ENCODE measurements at places on chromosomes 1 and 21. TPM values are rescaled to one million over a fixed set of nuclear protein-coding genes. Genes with fewer than 3 reads are reported as not detected.
A peak's percentile ranks its signal among the peaks of the same experiment; 100 is the strongest.

GRCh38 chr1:156153362-156153761, at the start of gene SEMA4A:
Gene SEMA4A (plus strand): TSS chr1:156153585. CDS start chr1:156154579, 994 bp downstream.
- DNase-seq, result no peak

GRCh38 chr1:236307435-236307834, 25.7 kb upstream of the ERO1B start:
- no peak for DNase-seq

DNA sequence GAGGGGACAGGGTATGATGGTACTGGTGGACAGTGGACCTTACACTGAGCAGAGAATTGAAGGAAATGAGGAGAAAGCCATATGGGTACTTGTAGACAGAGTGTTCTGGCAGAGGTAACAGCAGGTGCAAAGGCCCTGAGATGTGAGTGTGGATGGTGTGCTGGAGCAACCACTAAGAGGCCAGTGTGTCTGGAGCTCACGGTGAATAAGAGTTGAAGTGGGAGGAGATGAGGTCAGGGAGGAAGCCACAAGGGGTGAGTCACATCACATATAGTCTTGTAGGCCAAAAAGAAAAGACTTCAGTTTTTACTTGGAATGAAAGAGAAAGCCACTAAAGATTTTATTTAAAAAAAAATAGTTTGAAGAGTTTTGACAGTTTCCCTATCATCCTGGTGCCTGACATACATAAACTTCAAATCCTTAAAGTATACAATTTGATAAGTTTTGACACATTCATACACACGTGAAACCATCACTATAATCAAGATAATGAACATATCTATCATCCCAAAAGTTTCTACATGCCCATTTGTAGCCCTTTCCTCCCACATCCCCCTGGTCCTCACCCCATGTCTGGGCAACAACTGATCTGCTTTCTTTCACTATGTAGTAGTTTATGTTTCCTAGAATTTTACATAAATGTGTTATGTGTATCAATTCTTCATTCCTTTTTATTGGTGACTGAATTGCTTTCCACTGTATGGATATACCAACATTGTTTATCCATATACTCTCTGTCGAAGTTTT, 148.4 kb downstream of the GPATCH2 start:
- peak; percentile 30 for DNase-seq

- DNase-seq, result no peak
Measured at GRCh38 chr1:102336602-102337001, 339.9 kb upstream of the OLFM3 start.

DNA sequence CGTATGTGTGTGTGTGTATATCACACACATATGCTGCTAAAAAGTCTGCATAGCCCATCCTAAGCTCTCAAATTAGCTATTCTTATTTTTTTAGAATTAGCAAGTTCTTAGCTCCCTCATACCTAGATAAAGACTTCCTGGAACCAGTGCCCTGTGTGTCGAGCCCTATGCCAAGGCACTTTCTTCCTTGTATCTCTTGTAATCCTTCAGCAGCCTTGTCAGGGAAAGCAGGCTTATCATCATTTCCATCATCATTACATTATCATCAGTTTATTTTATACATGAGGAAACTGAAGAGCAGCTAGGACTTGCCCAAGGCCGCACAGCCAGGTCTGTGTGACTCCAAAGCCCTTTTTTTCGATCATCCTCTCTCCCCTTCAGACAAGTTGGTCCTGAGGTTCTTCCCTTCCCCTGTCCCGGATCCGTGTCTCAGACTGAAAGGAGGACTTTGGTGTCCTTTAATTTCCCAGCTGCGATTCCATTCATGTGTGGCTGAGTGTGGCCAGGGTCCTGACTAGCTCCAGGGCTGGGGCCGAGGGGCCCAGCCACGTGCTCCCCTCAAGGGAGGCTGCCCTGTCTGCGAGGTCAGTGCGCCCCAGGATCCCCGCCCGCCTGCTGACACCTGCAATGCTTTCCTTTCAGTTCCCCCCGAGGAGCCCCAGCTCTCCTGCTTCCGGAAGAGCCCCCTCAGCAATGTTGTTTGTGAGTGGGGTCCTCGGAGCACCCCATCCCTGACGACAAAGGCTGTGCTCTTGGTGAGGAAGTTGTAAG, 24.9 kb downstream of the IL6R start:
- no peak for DNase-seq

DNA sequence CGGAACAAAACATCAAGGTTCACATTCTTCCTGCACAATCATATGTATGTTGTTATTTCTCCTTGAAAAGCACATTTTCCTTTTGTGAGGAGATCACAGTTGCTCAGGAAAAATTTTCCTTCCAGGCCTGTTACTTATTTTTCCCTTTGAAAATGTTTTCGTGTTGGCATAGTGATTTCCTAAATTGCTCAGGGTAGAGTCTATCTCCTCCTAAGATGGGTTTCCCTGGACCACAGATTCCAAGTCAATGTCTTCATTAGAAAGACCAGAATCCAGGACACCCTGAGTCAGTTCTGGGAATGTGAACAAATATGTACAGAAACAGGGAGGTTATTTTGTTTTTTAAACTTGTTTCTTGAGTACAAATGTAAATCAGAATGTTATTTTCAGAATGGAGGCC, 94.3 kb upstream of the C1orf105 start:
- no peak for DNase-seq

- no peak for DNase-seq
Measured at GRCh38 chr1:157438146-157438545, 114.2 kb downstream of the FCRL5 start.

DNA sequence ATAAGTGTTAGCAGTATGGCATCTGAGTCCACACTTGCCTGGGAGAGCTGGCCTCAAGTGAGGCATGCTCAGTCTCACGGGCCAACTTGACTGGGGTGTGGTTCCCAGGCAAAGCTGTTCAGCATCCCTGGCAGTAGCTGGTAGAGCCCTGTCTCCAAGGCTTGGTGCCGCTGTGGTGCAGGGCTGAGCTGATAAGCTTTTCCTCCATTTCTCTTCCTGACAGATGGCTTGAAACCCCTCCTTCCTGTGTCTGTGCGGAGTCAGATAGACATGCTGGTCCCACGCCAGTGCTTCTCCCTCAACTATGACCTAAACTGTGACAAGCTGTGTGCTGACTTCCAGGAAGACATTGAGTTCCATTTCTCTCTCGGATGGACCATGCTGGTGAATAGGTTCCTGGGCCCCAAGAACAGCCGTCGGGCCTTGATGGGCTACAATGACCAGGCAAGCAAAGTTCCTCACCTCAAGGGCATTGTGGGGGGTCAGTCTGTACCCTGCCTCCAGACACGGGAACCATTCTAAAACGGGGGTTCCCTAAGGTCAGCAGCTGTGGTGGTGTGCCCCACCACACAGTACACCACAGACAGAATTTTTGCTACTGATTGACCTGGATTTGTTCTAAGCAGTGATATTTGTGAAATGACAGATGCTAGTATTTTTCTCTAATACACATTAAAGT, 13.7 kb upstream of the MIIP start:
- no peak for DNase-seq

GRCh38 chr21:18053151-18053550, 191.5 kb upstream of the CHODL start:
- no peak for DNase-seq

GRCh38 chr1:229273507-229274232, 2.8 kb downstream of the RAB4A start:
- DNase-seq, result no peak

DNA sequence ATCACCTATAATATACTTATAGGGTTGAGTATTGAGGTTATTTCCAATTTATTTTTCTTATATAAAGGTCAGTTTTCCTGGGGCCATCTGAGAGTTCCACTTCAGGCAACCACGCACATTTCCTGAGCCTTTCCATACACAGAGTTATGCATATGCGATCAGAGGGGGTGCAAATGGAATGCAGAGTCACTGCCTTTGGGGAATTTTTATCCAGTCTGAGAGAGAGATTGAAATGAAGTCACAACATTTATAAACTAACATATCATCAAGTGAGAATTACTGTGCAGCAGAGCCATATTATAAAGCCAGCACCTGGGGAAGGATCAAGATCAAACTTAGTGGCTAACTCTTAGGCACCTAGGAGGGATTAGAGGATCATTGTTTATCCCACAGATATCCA, 299.9 kb upstream of the PLXNA2 start:
- no peak for DNase-seq

DNA sequence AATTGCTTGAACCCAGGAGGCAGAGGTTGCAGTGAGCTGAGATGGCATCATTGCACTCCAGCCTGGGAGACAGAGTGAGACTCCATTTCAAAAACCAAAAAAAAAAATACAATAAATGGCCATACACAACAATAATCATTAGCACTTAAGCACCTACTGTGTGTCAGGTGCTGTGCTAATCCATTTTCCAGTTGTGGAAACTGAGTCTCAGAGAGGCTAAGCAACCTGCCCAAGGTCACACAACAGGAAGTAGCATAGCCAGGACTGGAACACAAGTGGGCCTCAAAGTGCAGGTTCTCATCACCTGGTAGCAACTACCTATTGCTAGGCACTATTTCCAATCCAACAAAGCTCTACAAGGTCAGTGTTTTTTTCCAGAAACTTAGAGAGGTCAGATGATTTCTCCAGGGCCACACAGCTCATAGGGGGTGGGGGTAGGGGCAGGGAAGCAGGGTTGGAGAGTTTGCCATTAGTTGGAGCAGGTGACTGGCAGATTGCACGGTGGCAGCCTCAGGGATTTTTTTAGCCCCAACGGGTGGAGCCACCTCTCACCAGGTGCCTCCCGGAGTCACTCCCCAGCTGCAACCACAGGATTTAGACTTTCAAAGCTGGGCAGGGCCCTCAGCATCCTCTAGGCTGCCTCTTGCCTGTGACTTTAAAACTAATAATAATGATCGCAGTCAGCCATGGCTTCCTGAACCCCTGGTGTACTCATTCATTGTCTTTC, 52.5 kb upstream of the ID3 start:
- DNase-seq, result no peak

DNA sequence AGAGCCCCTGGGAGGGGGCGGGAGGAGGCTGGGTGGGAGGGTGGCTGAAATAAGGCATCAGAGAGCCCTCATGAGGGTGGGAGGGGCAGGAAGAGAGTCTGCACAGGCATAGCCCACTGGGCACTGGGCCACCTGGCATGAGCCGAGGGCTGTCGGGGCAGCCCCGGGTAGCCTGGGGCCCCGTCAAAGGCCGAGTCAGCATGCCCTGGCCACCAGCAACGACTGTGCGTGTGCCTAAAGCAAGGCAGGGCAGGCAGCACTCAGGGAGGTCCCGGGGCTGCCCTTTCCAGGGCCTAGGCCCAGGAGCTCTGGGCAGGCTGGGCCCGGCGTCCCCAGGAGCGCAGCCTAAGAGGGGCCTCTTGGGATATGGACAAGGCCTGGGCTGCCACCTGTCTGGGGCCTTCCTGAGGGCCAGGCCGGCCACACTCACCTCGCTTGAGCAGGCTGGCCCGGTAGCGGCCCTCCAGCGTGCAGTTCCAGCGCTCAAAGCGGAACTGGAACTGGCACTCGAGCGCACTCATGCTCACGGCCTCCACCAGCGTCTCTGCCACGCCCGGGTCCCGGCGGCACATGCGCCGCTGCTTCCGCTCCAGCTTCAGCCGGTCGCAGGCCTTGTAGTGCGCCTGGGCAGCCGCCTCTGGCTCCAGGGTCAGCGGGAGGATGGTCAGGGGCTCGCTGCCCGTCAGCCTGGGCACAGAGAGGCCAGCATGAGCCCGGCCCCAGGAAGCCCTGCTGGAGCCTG, 22.7 kb downstream of the WNT9A start:
- no peak for DNase-seq

- no peak for DNase-seq
Measured at GRCh38 chr1:24119859-24120756, 8.2 kb upstream of the MYOM3 start.

GRCh38 chr1:81431624-81432000, 369.1 kb upstream of the ADGRL2 start:
- DNase-seq, result no peak

The CFAP141 gene
- not detected for polyA plus RNA-seq

The BGLAP gene
- 0.23 TPM for polyA plus RNA-seq

The TAF12 gene
- polyA plus RNA-seq, result 44.7 TPM

The KLHDC9 gene
- 0.54 TPM for polyA plus RNA-seq

The TNN gene
- not detected for polyA plus RNA-seq

The LCE2B gene
- 0.83 TPM for polyA plus RNA-seq

The EXTL1 gene
- 0.13 TPM for polyA plus RNA-seq

The DEPDC1 gene
- 1.2 TPM for polyA plus RNA-seq

The ELF3 gene
- polyA plus RNA-seq, result 0.51 TPM

The COL11A1 gene
- polyA plus RNA-seq, result 0.37 TPM

Data from keratinocyte (primary cell).